ENCODE measurements at places on chromosomes 4 and X.

DNA sequence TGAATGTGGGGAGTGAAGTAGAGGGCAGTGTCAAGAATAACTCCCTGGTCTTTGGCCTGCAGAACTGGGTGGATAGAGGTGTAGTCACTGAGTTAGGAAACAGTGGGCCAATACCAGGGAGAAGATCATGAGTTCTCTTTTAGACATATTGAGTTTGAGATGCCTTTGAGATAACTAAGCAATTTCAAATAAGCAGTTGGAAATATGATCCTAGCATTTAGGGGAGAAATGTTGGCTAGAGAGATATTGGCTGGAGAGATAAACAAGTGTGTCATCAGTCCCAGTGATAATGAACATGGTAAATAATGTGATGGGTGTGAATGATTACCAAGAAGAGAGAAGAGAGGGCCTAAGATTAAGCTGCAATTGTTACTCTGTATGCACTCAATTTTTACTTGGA, 95.3 kb upstream of the HPRT1 start:
- DNase-seq = no peak

DNA sequence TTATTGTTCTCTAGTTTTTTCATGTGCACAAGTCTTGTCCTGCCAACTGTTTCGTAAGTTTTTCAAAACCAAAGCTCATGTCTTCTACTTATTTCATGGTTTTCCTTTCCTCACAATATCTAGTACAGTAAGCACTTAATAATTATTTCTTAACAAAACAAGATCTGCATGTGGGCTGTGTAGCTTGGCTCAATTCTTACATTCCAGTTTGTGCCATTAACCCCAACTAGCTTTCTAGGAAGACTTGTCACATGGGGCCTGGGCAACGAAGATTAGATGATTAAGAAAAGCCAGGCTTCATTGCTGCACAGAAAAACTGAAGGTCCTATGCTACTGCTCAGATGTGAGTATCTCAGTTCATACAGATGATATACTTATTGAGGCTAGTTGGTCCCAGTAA, 155.3 kb upstream of the TEX13A start:
- no peak for DNase-seq

- DNase-seq = no peak
These were observed 84.9 kb downstream of the BCOR start for GRCh38 chrX:40012868-40013265.

GRCh38 chr4:181690498-181690897, 552.7 kb upstream of the TENM3 start:
- DNase-seq = no peak

GRCh38 chr4:4899202-4899925, 39.9 kb downstream of the MSX1 start:
- DNase-seq = no peak

- DNase-seq = no peak
These were observed 164.0 kb downstream of the ASMT start for GRCh38 chrX:1778817-1779216.

DNA sequence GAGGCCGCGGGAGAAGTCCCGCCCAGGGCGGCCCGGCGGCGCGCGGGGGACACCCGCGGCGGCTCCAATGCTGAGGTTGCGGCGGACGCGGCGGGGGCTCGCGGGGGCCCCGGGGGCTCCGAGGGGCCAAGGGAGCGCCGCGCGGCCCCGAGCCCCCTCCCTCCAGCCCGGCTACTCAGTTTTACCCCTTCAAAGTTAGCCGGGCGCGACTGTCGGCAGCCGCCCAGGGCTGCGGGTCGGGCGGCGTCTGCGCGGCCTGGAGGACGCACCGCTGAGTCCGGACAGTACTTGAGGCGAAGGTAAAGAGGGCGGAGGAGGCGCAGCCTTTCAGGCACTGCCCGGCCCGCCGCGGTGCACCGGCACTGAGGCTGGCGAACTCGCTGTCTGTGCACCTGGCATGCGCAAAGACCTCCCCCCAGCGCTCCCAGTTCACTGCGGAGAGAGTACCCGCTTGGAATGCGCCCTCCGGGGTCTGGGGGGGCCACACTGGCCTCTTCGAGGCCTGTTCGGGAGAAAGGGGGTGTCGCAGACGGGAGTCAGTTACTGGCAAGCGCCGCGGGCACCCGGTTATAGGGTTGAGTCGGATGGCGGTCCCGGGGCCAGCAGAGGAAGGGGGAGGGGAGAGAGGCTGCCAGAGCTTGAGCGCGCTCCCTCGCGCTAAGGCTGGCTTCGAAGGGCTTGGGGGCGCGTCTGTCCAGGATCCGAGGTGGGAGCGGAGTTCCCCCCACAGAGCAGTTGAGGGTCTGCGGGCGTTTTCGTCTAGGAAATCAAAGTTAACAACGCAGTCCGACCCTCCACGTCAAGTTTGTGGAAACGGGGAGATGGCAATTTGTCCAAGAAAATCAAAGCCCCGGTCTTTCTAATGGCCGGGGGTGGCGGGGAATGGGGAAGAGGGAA, 1.1 kb downstream of the PCDH19 start:
- DNase-seq = no peak
